ENCODE measurements at places on chromosomes 3 and 15. TPM values are rescaled to one million over a fixed set of nuclear protein-coding genes. Genes with fewer than 3 reads are reported as not detected.

Gene RPL29
- 871 TPM for polyA plus RNA-seq

Gene SPATA12
- polyA plus RNA-seq = not detected

GRCh38 chr3:117442566-117442965 is 733.0 kb downstream of the TUSC7 start:
- no peak for DNase-seq
- H3K27me3 ChIP-seq = no peaks in the 10 kb centered on the region
- no peak overlapping the region for H3K4me3 ChIP-seq
- no peak overlapping the region for H3K27ac ChIP-seq

DNA sequence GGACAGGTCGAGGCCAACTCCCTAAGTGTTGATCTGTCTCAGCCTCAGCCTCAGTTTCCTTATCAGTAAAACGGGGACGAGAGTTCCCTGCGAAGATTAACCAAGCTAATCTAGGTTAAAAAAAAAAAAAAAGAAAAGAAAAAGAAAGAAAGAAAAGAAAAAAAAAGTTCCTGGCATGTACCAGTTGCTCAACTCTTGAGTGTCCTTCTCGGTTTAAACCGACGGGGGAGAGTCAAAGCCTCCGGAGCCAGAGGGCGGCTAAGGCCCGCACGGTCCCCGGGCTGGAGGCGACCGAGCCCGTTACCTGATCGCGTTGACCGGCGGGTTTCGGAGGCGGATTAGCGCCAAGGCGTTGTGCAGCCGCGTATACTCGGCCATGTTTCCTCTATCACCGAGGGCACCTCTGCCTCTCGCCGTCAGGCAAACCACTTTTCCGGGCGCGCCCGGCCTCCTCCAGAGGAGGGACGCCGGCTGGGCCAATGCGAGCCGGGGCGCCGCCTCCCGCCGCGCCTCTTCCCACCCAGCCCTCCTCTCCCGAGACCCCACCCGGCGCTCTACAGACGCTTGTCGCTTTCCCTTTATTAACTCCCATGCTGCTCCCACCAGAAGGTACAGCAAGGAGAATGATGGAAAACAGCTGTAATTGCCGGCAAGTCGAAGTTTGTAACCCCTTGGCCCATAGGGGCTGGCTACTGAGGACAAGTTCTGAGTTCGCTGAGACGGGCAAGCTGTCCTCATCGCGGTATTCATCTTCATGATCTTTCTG is at the start of gene EHHADH:
Gene EHHADH, minus strand, starts transcription at position 405 of the 766 bp plus-strand sequence. Its CDS starts 27 bp downstream, at position 378.
- peak within 1 kb of the TSS; percentile 81 for H3K4me3 ChIP-seq
- peak within 1 kb of the TSS; percentile 54 for H3K27ac ChIP-seq
- peaks cover 26% of the 10 kb centered on the region for H3K27me3 ChIP-seq
- peaks cover 11% of the 10 kb centered on the region for H3K36me3 ChIP-seq
- H3K4me1 ChIP-seq = no peaks in the 10 kb centered on the region

DNA sequence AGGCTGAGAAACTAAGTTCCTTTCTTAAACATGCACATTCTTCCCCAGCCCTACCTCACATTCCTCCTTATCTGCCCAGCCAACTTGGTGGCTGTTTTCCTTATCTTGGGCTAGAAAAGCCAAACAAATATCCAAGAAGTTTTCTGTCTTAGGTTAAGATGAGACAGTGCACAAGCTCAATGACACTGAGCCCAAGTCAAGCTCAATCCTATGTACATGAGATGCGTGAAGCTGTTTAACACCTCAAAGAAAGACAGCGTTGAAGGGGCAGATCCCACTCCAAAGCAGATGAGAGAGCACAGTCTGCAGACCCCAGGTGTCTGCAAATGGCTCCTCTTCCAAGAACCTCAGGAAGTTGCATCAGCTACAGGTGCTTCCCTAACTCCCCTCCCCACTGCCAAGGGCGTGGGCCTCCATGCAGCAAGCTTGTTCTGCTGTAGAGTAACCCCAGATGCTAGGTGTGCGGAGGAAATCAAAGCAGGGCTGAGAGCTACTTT is 16.6 kb downstream of the LRRC2 start:
- no peak overlapping the region for H3K4me3 ChIP-seq
- DNase-seq = no peak
- no peaks in the 10 kb centered on the region for H3K36me3 ChIP-seq
- peaks cover 18% of the 10 kb centered on the region for H3K4me1 ChIP-seq
